Fibroblast of skin of back (primary cell): ENCODE measurements at places on chromosomes 7 and 10.
A peak's percentile ranks its signal among the peaks of the same experiment; 100 is the strongest.

GRCh38 chr7:27199849-27200760, at the start of gene HOXA13:
Gene HOXA13, minus strand, starts transcription at chr7:27200091. Its CDS starts 14 bp downstream, at chr7:27200077.
- DNase-seq, result peak; percentile 16

GRCh38 chr7:40192036-40192435, 57.2 kb downstream of the SUGCT start:
- no peak for DNase-seq

DNA sequence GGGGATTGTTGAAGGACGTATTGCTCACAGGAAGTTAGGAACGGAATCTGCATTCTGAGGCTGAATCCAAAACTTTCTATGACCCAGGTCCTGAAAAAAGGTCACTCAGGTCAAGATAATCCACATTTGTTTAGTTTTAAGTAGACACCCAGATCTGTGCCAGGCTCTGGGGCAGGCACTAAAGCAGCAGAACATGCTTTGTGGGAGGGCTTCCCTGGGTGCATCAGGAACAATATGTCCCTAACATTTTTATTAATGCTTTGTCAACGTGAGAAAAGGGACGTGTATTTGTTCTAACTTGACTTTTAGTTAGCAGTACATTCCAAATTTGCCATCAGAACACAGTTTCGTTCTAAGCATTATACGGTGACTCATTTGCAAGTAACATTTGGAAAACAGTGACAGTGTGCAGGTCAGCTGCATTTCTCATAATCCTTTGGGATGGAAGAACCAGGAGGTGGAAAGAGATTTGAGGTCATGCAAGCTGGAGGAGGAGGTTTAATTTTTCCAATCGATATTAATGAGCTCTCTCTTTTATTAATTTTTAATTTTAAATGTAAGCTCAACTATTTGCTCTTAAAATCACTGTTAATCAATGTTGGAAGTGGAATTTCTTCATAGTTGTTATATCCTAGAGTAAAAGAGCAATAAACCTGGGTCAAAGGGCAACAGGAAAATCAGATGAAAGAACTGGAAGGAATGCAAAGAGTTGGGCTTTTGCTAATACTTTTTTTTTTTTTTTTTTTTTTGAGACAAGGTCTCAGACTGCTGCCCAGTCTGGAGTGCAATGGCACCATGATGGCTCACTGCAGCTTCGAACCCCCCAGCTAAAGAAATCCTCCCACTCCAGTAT, 35.0 kb downstream of the TAS2R41 start:
- DNase-seq, result no peak

GRCh38 chr7:90945104-90945787, 319.0 kb upstream of the FZD1 start:
- no peak for DNase-seq

- DNase-seq, result peak; percentile 3
Observed at GRCh38 chr7:110609336-110609735, 481.6 kb upstream of the LRRN3 start.

DNA sequence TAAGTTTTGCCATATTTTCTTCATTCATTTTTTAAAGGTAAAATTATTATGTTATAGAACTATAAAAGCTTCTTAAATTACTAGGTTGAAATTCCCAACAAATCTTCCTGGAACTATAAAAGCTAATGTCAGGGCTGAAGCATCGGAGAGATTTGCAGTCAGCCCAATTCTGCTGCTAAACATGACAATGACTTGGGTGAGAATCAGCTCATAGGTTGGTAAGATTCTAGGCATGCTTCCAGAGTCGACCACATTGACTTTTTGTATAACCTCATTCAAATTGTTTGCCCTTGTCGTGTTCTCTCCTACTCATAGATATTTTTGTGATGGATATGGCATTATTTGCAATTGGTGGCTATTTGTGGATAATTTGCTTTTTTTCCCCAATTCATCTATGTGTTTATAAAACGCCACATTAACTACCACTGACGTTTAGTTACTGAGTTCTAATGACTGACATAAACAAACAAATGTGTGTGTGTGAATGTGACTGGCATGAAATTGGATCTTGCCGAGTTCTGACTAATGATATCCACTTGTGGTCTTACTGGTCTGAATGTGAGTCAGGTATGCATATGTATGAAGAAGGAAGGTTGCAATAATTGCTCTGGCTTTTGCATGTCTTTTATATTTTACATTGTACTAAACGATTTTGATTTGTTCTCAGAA, 579.8 kb downstream of the PARD3 start:
- DNase-seq, result no peak

- DNase-seq, result peak; percentile 17
Observed at GRCh38 chr7:135924302-135924701, 52.9 kb downstream of the MTPN start.

- peak; percentile 95 for DNase-seq
Observed at GRCh38 chr10:28331841-28332240, 29.0 kb upstream of the MPP7 start.

DNA sequence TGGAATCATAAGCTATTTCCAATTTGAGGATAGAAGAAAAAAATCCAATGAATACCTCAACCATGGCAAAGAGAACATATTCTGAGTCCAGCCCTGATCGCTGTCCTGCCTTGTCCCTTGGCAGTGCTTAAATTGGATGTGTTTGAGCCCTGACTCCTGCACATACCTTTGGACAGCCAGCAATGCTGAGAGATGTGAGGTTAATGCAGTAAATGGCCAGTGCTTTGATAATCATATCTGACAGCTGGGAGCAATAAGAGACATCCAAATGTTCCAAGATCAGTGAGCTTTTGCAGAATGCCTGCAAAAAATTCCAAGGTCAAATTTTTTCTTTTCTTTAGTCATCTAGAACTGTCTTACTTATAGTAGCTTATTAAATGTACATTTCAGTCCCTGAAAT, 80.1 kb upstream of the LRRC17 start:
- no peak for DNase-seq

DNA sequence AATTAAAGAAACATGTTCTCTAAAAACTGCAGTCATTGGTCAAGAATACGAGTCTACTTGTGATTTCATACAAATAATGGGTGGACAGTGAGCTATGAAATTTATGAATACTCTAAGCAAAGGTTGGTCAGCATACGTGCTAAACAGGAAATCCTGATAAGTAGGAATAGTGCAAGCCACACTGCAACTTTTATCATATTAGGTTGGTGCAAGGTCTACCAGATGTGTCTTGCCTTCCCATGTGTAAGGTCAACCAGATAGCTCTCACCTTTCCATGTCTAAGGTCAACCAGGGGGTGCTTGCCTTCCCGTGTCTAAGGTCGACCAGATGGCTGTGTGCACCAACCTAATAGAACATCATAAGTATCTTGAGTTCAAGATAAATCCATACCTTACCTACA, 2.0 kb upstream of the ITGB1 start:
- no peak for DNase-seq

- DNase-seq, result no peak
Observed at GRCh38 chr7:47778153-47778661, 170.1 kb downstream of the PKD1L1 start.

GRCh38 chr7:30776971-30777370, 5.8 kb downstream of the MINDY4 start:
- DNase-seq, result no peak

DNA sequence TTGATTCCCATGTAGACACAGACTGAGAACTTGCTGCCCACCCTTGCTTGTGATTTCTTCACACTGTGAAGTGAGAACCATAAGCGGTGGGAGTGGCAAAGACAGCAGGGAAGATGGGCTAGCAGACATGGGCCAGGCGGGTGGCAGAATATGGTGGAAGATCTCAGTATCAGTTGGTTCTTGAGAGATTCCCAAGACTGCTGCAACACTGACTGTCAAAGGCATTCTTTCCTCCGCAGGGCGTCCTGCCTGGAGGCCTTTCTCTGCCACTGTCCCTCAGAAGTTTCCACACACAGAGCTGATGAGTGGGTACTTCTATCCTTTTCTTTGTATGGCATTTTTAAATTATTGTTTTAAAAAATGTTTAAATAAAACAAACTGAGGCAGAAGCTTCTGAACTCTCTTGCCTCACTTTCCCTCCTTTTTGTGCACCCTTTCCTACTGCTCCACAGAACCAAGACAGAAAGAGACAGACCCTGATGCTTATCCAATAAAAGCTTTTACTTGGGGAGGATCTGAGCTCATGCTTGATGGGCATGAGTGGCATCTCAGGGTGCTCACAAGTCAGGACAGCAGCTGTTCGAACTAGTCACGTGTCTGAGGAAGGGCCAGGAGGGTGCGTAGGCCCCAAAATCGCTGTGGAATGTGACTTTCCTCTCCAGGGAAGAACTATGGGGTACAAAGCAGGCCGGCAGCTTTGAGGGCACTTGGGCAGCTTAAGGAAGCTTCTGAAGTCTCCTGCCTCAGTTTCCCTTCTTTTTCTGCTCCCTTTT, 104.7 kb upstream of the PCGF5 start:
- DNase-seq, result no peak
